Omental fat pad (tissue), 4 donors: ENCODE measurements at places on chromosomes 7 and 10. TPM values are rescaled to one million over a fixed set of nuclear protein-coding genes. Genes with fewer than 3 reads are reported as not detected.

DNA sequence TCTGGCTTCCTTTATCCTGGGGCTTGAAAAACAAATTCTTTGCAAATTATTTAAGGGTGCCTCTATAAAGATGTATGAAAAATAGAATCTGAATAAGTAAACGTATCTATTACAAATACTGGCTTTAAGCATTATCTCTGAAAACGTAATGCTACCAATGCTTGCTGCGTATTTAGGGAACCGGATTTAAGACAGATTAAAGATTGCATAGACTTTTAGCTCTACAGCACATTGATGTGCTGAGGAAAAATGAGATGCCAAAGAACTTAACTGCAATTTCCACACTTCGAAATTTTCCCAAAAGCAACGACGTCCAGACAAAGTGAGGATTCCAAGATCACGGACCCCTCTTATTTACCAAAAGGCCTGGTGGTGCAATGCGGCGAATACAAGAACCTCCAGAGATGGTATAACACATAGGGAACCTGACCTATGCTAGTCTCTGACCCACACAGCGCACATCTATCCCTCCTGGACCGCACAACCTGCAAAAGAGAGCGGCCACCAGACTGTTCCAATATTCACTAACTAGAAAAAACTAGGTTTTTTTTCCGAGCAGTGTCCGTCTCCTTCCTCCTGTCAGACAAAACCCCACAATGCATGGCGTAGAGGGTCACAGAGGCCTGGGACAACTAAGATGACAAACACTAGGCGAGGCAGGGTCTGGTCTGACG is 34.3 kb upstream of the PHF14 start:
- DNase-seq = no peak

GRCh38 chr7:132576721-132577085 is 433 bp upstream of the PLXNA4 start:
- DNase-seq = no peak

- DNase-seq = no peak
Measured at GRCh38 chr10:67971311-67971710, 86.9 kb downstream of the SIRT1 start.

DNA sequence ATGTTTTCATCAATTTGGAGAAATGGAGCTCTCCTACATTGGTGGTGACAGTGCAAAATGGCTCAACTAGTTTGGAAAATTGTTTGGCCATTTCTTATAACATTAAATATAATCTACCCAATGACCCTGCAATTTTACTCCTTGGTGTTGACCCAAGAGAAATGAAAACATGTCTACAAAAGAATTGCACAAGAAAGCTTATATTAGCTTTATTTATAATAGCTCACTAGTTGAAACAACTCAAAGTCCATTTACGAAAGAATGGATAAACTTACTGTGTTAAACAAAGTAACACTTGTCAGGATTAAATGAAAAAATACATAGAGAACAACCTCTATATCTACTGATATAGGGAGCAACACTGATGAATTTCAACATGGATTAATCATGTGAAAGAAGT is 539.9 kb downstream of the DNAJB9 start:
- no peak for DNase-seq

DNA sequence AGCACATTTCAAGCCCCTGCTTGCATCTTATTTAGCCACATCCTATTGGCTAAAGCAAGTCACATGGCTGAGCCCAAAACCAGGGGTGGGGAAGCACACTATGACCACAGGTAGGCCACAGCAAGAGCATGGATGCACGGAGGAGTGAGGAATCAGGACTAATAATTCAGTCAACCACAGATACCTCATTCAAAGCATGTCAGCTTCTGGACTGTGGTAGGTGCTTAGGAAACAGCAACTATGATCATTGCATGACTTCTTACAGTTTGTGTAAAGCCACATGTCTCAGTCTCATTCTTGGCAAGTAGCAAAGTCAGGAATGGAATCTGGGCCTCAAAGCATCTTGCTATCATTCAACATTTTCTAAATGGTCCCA is 79.0 kb upstream of the EMX2 start:
- DNase-seq = no peak

DNA sequence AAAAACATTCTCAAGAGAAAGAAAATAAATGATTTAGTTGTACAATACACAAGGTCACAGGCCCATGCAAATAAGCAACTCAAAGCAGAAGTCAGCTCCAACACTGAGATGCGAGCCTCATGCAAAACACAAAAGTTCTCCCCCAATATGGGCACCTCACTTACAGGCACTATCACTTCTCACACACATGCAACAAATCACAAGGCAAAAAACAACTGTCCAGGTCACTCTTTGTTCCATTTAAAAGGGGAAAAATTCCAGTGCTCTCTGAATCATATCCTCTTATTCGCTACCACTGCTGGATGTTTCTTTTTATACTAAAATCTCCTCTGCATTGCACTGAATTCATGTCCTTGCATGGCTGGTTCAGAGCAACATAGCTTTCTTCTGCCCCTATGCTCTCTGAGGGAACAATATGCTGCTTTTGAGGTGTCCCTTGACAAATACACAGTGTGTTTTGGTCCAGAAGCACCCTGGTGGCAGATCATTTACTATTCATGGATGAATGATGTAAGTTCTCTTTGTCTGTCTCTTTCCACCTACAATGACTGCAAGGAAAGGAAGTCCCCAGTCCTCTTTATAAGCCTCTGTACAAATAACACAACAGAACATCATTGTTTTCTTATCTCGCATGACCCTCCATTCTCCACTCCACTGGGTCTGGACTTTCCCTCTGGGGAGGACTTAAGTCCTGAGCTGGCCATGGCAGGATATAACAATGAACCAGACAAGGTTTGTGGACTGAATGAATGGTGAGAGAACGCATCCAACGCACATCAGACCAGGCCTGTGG is 85.4 kb upstream of the GSDME start:
- DNase-seq = no peak

GARIN1A gene
- total RNA-seq = 2.8 TPM

GRM3 gene
- not detected for total RNA-seq

MGMT gene
- total RNA-seq = 27.3 TPM
